ENCODE measurements at places on chromosomes 1 and 21. TPM values are rescaled to one million over a fixed set of nuclear protein-coding genes. Genes with fewer than 3 reads are reported as not detected.

The GIPC2 gene
- not detected for polyA plus RNA-seq

The PPCS gene
- 63.1 TPM for polyA plus RNA-seq

The SDC3 gene
- 0.30 TPM for polyA plus RNA-seq

The ARTN gene
- 0.13 TPM for polyA plus RNA-seq

The C1orf115 gene
- polyA plus RNA-seq: 6.4 TPM

The KIRREL1 gene
- polyA plus RNA-seq: not detected

The HFM1 gene
- polyA plus RNA-seq: not detected

The CR1L gene
- 0.07 TPM for polyA plus RNA-seq

The SETD4 gene
- 18.3 TPM for polyA plus RNA-seq

The CNST gene
- 60.5 TPM for polyA plus RNA-seq

The OR2M3 gene
- polyA plus RNA-seq: not detected

The CCDC185 gene
- polyA plus RNA-seq: not detected

The ALPL gene
- polyA plus RNA-seq: 1.6 TPM

The FCAMR gene
- polyA plus RNA-seq: not detected

The MAP3K7CL gene
- 24.7 TPM for polyA plus RNA-seq

The VCAM1 gene
- polyA plus RNA-seq: not detected

The ZSWIM5 gene
- polyA plus RNA-seq: 0.36 TPM

The ITLN2 gene
- polyA plus RNA-seq: not detected

The SYT6 gene
- not detected for polyA plus RNA-seq

The VPS72 gene
- 30.3 TPM for polyA plus RNA-seq

The SERPINC1 gene
- polyA plus RNA-seq: 0.12 TPM

The MIS18A gene
- polyA plus RNA-seq: 3.7 TPM

The S100B gene
- polyA plus RNA-seq: 0.24 TPM

The STYXL2 gene
- not detected for polyA plus RNA-seq

The NEGR1 gene
- 0.01 TPM for polyA plus RNA-seq

The SLC25A44 gene
- polyA plus RNA-seq: 21.9 TPM

The CHIT1 gene
- 2.0 TPM for polyA plus RNA-seq

The OR2T8 gene
- not detected for polyA plus RNA-seq

The AURKAIP1 gene
- 47.3 TPM for polyA plus RNA-seq

The SLFNL1 gene
- polyA plus RNA-seq: 0.35 TPM

The LCE3D gene
- not detected for polyA plus RNA-seq

The TNFRSF9 gene
- polyA plus RNA-seq: 0.16 TPM

The S1PR1 gene
- polyA plus RNA-seq: 44.5 TPM

The ITLN1 gene
- polyA plus RNA-seq: not detected

The FAM167B gene
- 1.8 TPM for polyA plus RNA-seq

The PLPPR5 gene
- not detected for polyA plus RNA-seq
